Suprapubic skin (tissue), 4 donors: ENCODE measurements at places on chromosomes 13 and 19.

GRCh38 chr13:38697628-38698333 lies 10.9 kb downstream of the FREM2 start:
- H3K4me1 ChIP-seq, result no peaks in the 10 kb centered on the region
- H3K27ac ChIP-seq, result no peak overlapping the region
- no peaks in the 10 kb centered on the region for H3K36me3 ChIP-seq
- H3K4me3 ChIP-seq, result no peak overlapping the region
- DNase-seq, result no peak
- H3K27me3 ChIP-seq, result no peaks in the 10 kb centered on the region

- H3K36me3 ChIP-seq, result no peaks in the 10 kb centered on the region
- no peak for DNase-seq
- H3K4me1 ChIP-seq, result peaks cover 13% of the 10 kb centered on the region
- H3K27me3 ChIP-seq, result no peaks in the 10 kb centered on the region
- peak within 1 kb of the TSS; percentile 25 for H3K4me3 ChIP-seq
- H3K27ac ChIP-seq, result peak within 1 kb of the TSS; percentile 59
Observed at GRCh38 chr19:42528354-42529247, at the start of gene CEACAM1. TSS of gene CEACAM1 (minus strand) at chr19:42528481. CDS start at chr19:42528374, 107 bp downstream.

DNA sequence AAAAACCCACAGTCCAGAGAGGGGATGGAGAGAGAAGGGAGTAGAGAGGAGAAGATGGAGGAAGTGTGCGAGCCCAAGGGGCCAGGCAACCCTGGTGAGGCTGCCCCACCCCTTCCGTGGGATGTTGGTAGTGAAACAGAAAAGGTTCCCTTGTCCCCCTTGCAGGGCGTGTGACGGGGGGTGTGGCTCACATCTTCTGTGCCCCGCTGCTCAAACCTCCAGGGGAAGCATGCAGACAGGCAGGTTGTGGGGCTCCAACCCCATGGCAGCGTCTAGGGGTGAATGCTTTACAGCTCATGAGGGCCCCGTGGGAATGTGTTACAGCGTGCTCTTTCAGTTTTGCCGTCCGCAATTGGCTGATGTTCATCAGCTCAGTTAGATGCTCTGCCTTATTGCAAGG lies 14.7 kb upstream of the EVI5L start:
- H3K4me3 ChIP-seq, result no peak overlapping the region
- no peaks in the 10 kb centered on the region for H3K4me1 ChIP-seq
- DNase-seq, result no peak

DNA sequence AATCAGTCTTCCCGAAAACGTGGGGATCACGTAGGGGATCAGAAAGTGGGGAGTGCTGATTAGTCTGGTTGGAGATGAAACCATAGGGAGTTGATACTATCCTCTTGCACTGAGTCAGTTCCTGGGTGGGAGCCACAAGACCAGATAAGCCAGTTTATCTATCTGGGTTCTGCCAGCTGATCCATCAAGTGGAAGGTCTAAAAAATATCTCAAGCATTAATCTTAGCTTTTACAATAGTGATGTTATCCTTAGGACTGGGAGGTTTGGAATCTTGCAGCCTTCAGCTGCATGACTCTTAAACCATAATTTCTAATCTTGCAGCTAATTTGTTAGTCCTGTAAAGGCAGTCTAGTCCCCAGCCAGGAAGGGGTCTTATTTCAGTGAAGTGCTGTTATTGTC lies 2474.2 kb downstream of the PCDH9 start:
- H3K36me3 ChIP-seq, result no peaks in the 10 kb centered on the region
- no peaks in the 10 kb centered on the region for H3K27me3 ChIP-seq
- H3K4me1 ChIP-seq, result no peaks in the 10 kb centered on the region
- DNase-seq, result no peak

GRCh38 chr19:12365236-12366162 lies at the start of gene ZNF442:
TSS of gene ZNF442 (minus strand) at chr19:12365683. CDS start at chr19:12363631, 2,052 bp downstream.
- H3K27ac ChIP-seq, result peak within 1 kb of the TSS; percentile 84
- H3K4me3 ChIP-seq, result peak within 1 kb of the TSS; percentile 74
- H3K27me3 ChIP-seq, result no peaks in the 10 kb centered on the region
- peak; percentile 98 for DNase-seq
- peaks cover 12% of the 10 kb centered on the region for H3K4me1 ChIP-seq

- no peak overlapping the region for H3K27ac ChIP-seq
- H3K4me1 ChIP-seq, result no peaks in the 10 kb centered on the region
- H3K27me3 ChIP-seq, result no peaks in the 10 kb centered on the region
- no peak overlapping the region for H3K4me3 ChIP-seq
- DNase-seq, result no peak
Observed at GRCh38 chr13:42649141-42649540, 75.2 kb downstream of the TNFSF11 start.

- peaks cover 25% of the 10 kb centered on the region for H3K36me3 ChIP-seq
- H3K4me1 ChIP-seq, result peaks cover 11% of the 10 kb centered on the region
- no peaks in the 10 kb centered on the region for H3K27me3 ChIP-seq
- no peak overlapping the region for H3K27ac ChIP-seq
Observed at GRCh38 chr13:113083402-113084061, 22.1 kb upstream of the F7 start.

GRCh38 chr19:17183271-17183761 lies 31.8 kb upstream of the USE1 start:
- H3K27me3 ChIP-seq, result no peaks in the 10 kb centered on the region
- H3K36me3 ChIP-seq, result peaks cover 79% of the 10 kb centered on the region
- no peak overlapping the region for H3K4me3 ChIP-seq
- no peak for DNase-seq
- H3K4me1 ChIP-seq, result no peaks in the 10 kb centered on the region

GRCh38 chr13:53150568-53150967 lies 122.0 kb downstream of the OLFM4 start:
- no peak overlapping the region for H3K4me3 ChIP-seq
- no peak for DNase-seq
- no peaks in the 10 kb centered on the region for H3K4me1 ChIP-seq
- H3K27me3 ChIP-seq, result no peaks in the 10 kb centered on the region
- no peaks in the 10 kb centered on the region for H3K36me3 ChIP-seq

GRCh38 chr19:35642798-35643254 lies 1.3 kb downstream of the ETV2 start:
- H3K4me3 ChIP-seq, result peak overlapping the region; percentile 71
- H3K27me3 ChIP-seq, result no peaks in the 10 kb centered on the region
- peak overlapping the region; percentile 73 for H3K27ac ChIP-seq
- H3K4me1 ChIP-seq, result peaks cover 31% of the 10 kb centered on the region
- DNase-seq, result no peak

GRCh38 chr19:10809651-10810285 lies 26.2 kb downstream of the TMED1 start:
- peaks cover 4% of the 10 kb centered on the region for H3K4me1 ChIP-seq
- DNase-seq, result no peak
- H3K4me3 ChIP-seq, result no peak overlapping the region

DNA sequence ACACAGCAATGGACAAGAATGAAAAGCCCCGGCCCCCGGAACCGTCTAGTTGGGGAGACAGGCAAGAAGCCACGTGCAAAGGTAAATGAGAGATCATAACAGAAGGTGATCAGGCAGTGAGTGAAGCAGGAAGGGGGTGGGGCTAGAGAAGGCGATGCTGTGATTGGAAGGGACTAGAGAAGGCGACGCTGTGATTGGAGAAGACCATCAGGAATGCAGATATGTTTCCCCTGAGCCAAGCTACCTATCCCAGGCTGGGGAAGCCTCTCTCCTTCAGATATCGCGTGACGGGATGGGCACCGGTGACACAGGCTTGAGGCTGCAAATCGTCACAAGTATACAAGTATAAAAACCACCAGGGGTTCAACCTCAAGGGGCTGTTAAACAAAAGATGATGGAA lies 21.8 kb downstream of the DCAF15 start:
- peaks cover 15% of the 10 kb centered on the region for H3K4me1 ChIP-seq
- H3K27me3 ChIP-seq, result no peaks in the 10 kb centered on the region

DNA sequence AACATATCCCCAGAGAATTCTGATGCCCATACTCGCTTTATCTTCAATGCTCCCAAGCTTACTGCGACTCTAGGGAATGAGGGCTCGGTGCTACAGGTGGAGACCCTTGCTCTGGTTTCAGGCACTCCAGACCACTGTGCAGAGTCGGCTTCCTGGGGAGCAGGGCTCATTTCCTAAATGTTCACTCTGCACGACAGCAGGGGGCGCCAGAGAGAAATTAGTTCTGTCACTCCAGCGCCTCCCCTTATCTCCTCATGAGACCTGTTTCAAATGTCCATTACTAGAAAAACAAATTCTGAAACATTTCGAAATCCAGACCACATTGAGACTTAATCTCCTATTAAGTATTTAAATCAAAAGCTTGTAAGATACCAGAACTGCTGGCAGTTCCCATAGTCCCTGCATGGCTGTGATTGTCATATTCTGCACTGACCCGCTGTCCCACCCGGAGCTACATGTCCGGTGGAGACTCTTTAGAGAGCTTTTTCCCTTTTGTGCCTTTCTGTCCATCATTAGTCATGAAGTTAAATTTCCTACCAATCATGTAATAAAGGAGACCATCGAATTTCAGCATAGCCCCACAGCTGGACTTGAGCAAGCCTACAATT lies 22.4 kb downstream of the EPSTI1 start:
- no peak overlapping the region for H3K4me3 ChIP-seq
- no peaks in the 10 kb centered on the region for H3K27me3 ChIP-seq
- DNase-seq, result peak; percentile 88
- peaks cover 23% of the 10 kb centered on the region for H3K4me1 ChIP-seq
